Hematopoietic multipotent progenitor cell treated with erythropoietin and hydrocortisone succinate and interleukin-3 and kit ligand, for 15 days (in vitro differentiated cells): ENCODE measurements at places on chromosomes 3 and 15.

DNA sequence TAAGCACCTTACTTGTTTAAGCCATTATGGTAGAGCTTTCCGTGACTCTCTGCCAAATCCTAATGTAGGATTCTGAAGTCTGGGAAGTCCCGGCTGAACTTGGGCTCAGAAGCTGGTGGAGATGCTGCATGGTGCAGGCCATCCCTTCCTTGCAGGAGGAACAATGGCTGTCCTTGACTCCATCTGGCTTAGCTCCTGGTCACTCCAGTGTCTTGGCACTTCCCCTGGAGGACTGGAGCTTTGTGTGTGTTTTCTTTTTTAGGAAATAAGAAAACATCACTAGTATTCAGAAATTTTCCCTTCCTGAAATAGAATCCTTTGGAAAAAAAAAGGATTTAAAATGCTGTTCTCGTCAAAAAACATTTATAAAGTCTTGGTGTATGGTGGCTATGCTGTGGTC, 209.3 kb upstream of the ROPN1 start:
- DNase-seq = no peak

DNA sequence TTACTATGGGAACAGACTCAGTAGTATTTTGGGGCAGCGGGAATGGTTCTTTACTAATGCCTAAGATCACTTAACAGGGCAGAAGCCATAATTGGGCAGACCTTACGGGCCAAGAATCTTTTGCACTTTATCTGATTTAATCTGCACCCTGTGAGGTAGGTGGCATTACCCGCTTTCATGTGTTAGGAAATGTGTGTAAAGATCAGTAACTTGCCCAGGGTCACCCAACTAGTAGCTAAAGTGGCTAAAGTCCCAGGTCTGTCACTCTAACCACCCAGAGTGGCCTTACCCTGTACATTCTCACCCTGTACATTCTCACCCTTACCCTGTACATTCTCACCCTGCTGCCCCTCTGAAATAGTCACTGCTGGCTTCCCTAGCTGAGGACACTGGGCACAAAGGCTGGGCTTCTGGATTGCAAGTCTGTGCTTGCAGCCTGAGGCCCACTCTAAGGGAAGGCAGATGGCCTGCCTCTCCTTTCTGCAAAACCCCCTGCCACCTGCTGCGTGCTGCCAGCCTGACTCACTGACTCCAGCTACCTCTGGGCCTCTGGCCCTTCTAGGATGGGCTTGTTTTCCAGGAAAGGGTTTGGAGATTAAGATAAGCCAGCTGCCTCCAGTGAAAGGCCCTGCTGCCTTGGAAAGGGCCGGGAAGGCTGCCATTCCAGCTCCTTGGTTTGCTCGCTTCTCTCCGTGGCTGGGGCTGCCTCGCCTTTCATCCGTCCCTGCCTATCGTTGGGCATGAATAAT, 37.5 kb upstream of the MYZAP start:
- no peak for DNase-seq

GRCh38 chr15:44802336-44802735, 66.0 kb downstream of the TRIM69 start:
- DNase-seq = no peak

- no peak for DNase-seq
These were observed 23.8 kb upstream of the TM2D3 start for GRCh38 chr15:101675796-101676582.

DNA sequence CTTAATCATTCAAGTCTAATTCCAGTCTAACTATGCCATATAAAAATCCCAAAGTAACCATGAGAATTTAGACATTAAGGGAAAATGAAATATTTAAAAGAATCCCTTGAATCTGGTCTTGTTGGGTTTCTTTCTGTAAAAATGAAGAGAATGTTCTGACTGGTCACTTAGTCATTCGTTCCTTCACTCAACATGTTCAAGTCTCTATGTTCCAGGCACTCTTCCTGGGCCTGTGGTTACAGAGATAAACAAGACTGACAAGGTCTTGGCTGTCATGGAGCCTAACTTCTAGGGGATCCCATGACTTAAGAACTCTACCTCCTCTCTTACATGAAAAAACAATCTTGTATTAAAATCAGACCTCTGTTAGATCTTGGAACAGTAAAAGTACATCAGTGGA, 638.6 kb upstream of the TBL1XR1 start:
- DNase-seq = no peak

- DNase-seq = no peak
These were observed 105.8 kb downstream of the DHX30 start for GRCh38 chr3:47908744-47909143.

GRCh38 chr3:184261270-184261853, at the start of gene CAMK2N2:
CAMK2N2 (minus strand) TSS chr3:184261553; CDS start chr3:184261285, 268 bp downstream.
- no peak for DNase-seq

DNA sequence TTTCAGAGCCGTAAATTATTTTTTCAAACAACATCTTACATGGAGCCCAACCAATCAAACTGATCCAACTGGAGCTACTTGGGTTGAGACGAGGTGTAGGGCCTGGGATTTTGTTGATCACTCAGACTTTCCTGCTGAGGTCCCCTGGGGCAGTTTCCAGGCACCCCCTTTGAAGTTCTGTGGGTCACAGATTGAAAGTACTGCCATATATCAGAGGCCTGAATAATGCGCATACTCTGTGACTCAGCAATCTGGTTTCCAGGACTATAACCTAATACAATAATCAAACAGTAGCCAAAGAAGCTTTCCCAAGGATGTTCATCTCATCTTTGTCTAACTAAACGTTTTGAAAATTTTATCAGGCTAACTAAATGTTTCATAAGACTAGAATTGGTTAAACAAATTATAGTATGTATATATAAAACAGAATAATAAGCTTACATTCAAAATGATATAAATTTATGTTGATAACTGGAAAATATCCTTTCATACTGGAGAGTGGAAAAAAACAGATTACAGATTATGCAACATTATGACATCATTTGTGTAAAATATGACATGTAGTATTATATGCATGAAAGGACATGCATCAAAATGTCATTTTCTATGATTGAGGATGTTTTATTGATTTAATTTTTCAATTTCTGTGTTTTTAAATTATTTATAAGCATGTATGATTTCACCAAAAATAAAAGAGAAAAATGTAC, 617.1 kb downstream of the NTRK3 start:
- no peak for DNase-seq

GRCh38 chr3:60743631-60744164, 507.6 kb downstream of the FHIT start:
- no peak for DNase-seq

DNA sequence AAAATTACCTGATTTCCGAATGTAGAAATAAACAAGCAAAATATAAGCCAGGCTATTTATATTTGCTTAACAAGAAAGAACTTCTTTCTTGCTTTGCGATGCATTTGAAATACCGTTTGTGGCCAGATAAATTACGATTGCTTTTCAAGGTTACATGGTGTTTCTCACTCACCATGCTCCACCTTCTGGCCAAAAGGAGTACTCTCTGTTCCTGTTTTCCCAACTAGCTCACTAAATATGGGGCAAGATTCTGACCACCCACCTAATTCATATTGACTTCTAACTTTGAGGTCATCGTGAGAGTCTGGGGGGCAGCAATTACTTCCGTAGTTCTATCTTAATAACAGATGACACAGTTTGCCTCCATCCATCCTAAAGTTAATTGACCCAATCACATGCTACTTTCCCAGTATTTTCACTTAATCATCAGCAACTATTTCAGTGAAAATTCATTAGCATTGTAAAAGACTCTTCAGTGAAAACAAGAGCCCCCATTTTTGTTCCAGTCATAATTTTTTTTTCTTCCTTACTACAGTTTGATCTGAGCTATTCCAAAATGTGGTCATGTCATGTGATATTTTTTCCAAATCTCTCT, 25.9 kb downstream of the ACP3 start:
- peak; percentile 56 for DNase-seq
